ENCODE measurements at places on chromosomes 1 and 21.
A peak's percentile ranks its signal among the peaks of the same experiment; 100 is the strongest.

DNA sequence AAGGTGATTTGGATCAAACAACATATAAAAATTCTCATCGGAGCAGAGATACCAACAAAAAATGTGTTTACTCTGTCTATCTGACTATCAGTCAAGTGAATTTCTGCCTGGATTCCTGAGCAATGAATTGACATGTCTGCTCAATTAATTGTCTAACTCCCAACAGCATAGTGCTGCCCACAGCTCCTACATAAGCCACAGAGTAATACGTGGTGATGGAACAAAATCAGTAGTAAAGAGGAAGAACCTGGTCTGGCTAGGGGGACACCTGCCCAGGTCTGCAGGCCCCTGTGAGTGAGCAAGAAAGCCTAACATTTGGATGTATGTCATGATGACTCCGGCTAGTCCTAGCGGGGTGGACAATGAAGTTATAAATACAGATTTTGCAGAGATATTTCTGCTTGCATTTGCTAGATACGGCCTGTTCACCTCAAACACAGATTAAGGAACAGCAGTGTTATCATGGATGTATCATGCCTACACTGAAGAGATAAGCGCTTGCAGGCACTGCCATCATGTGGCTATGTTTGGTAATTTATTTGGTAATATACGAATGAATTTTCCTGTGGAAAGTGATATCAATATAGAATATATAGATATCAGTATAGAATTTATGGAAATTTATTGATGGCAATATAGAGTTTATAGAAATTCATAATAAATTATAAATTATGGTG, 69.6 kb upstream of the LRRC8B start:
- peak; percentile 53 for DNase-seq

GRCh38 chr21:34846601-34847112, 177.9 kb downstream of the CLIC6 start:
- DNase-seq, result no peak

GRCh38 chr1:7579016-7579415, 192.1 kb upstream of the VAMP3 start:
- DNase-seq, result no peak

DNA sequence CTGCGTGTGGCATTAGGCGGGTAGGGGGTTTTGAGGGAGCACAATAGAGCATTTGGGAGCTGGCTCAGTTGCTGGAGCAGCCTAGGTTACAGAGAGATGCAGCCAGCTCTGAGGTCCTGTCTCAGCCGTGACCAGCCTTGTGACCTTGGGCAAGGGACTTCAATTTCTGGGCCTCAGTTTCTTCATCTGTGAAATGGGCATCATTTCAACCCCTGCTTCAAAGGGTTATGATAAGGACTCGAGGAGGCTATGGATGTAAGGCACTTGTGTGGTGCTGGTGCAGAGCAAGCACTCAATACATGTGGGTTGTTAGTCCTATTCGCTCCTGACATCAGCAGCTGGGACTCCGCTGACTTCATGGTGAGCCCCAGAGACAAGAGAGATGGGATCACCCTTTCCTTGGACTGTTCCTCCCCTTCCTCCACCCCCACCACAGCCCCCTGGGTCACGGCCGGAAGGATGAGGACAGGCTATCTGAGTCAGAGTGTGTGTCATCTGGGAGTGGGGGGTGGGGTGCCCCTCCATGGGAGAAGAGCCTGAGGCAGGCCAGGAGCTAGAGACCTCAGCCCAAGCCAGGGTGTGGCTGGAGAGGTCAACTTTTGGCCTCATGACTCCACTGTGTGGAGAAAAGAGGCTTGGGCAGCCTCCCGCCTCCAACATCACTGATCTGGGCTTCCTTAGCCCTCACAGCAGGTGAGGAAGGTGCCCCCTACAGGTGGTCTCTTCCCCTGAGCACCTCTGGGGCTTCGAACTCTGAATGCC, 71.4 kb upstream of the ZBTB40 start:
- DNase-seq, result no peak

Measured in Jurkat, Clone E6-1 (cell line).